ENCODE measurements at places on chromosomes 16 and 17. TPM values are rescaled to one million over a fixed set of nuclear protein-coding genes. Genes with fewer than 3 reads are reported as not detected.

GRCh38 chr17:5209396-5209795 lies 17.7 kb upstream of the ZNF594 start:
- no peak for DNase-seq

DNA sequence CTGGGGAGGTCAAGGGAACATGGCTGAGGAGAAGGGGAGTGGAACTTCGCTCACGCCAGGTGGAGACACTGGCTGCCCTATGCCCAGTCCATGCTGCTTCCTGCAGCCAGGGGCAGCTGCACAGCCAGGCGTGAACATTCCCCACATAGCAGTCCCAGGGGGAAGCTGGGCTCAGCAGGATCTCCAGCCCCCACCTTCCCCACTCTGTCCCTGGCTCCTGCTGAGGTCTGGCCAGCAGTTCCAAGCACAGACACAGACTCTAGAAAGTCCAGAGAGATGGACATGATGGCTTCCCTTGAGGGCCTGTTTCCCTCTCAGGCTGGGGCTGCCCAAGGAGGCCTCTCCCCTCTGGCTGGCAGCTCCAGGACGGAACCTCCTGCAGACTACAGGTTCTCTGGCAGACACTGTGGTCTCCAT lies 9.3 kb downstream of the JUP start:
- peak; percentile 88 for DNase-seq

DNA sequence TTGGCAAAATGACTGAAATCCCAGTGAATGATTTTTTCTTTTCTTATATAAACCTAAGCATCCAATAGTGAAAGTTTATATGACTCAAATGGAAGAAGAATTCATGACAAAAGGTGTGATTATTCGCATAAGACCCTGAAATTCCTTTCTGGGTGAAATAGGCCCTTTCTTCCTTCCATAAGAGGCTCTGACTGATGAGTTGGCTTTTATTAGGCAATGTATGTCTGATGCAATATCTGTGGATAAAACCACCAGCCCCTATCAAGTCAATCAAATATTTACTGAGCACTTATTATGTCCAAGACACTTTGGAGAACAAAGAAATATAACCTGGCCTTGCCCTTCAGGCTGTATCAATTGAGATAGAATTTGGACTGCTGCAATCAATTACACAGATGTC lies 316.6 kb downstream of the CDH13 start:
- no peak for DNase-seq

DNA sequence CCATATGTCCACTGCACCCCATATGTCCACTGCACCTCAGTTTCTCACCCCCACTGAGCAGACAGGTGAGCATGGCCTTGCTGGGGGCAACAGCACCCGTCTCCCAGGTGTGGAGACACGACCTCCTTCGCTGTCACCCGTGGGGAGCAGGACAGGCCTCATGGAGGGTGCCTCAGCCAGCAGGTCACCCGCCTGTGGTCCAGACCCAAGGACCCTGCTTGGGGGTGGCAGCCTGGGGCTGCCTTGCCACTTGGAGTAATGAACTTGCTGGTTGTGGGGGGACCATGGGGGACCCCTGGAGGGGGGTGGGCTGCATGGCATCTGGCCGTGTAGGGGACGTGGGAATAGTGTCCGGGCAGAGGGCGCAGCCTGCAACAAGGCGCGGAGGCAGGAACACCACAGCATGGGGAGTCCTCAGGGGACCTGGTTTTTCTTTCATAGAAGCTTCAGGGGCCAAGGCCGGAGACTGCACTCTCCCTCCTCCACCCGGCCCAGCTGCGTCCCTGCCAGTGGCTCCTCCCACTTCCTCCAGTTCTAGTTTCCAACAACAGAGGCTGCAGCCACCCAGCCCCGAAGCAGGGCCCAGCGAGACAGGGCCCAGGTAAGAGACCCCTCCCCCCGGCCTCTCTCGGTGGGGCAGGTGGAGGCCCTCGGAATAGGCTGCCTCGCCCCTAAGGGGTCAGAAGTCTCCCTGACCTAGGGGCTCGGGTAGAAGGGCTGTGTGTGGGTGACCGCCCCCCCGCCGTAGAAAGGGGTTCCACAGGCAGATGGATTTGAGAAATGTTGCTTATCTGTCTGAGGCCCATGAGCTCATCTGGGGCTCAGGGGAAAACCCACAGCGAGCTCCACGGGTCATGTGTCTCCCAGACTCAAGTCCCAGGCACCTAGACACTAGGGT lies at the start of gene NHLRC4:
NHLRC4 (plus strand) TSS at position 531 of the 898 bp plus-strand sequence. CDS start 1,043 bp downstream, outside the sequence.
- DNase-seq: peak; percentile 92

- no peak for DNase-seq
Measured at GRCh38 chr16:3007957-3008689, 4.6 kb upstream of the CLDN9 start.

DNA sequence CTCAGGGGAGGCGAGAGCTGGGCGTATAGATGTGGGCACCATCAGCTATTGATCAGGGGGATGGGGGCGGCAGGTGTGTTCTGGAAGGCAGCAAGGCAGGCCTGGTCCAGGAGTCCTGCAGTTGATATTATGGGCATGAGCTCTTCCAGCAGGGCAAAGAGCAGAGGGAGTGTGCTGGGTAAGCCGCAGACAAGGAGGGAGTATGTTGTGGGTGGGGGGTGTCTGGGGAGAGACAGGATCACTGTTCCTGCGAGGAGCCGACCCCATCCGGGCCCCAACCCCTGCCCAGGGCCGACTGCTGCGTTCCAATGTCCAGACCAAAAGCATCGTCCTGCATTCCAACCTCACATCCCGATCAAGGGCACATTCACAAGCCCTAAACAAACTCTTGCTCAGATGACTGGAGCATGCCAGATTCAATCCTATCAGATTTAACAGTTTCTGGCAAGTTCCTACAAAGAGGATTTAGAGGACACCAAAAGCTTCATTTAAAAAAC lies 9.2 kb downstream of the MXRA7 start:
- no peak for DNase-seq

DNA sequence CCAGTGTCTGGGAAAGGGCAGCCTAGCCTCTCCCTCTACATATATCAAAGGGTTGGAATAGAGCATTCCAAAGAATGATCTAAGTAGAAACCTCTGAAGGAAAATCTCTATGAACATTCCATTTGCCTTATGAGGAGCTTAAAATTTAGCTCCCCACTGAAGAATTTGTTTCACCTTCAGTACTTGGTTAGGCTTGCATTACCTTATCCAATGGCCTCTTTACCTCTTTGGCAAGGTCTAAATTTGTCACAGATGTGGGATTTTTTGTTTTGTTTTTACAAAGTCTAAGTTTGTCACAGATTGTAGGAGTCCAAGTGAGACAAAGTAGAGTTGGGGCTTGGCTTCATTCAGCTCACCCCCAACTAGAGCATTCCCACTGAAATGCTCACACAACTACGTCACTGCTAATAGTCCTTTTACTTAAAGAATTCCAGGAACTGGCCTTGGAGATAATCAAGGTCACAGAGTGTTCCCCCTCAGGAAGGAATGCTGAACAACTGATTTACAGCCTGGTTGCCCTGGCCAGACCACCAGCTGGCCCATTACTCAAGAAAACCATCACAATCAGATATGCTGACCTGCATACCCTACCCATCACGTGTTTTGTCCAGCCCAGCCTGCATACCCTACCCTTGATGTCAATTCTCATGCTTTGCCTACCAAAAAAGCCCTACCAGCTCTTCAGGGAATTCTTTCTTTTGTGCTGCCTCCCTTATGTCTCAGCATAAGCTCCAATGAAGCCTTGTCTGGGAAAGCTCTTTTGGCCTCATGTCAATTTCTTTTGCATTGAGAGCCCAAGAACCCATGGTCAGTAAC lies 26.5 kb upstream of the PPM1D start:
- DNase-seq: no peak

DNA sequence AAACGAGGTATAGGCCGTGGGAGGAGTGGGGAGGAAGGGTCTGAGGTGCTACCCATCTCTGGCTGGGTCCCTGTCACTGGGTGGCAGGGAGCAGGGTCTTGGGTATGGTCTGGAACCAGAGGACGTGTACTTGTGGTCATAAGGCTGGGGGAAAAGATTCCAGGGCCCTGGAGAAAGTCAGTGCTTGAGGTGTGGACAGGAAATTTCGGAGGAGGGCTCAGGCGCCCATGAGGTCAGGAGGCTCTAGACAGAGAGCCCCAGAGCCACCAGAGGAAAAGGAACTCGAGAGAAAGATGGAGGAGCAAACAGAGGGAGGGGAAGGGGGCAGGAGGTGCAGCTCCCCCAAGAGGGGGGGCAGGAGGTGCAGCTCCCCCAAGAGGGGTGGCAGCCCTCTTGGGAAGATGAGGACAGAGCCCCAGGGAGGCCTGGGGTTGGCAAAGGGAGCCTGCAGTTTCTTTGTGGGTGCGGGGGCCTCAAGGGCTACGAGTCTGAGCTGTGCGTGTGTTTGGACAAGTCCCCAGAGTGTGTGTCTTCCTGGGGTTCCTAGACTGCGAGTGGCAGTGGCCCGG lies 683 bp upstream of the SLC7A6 start:
- DNase-seq: no peak

DNA sequence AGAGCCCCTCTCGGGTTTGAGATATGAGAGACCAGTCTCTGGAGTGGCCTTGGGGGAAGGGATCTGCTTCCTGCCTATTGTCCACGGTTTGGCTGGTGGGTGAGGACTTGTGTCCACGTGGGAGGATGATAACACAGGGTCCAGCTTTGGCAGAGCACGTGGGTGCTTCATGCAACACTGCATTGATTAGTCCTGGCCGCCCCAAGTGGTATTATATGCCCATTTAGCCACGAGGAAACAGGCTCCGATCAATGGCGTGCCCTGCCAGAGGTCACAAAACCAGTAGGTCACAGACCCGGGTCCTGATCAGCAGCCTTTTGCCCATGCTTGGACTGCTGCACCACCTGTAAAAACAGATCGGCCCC lies 141.6 kb downstream of the RGS9 start:
- peak; percentile 45 for DNase-seq

- no peak for DNase-seq
Measured at GRCh38 chr16:81335669-81336068, 20.9 kb downstream of the GAN start.

DNA sequence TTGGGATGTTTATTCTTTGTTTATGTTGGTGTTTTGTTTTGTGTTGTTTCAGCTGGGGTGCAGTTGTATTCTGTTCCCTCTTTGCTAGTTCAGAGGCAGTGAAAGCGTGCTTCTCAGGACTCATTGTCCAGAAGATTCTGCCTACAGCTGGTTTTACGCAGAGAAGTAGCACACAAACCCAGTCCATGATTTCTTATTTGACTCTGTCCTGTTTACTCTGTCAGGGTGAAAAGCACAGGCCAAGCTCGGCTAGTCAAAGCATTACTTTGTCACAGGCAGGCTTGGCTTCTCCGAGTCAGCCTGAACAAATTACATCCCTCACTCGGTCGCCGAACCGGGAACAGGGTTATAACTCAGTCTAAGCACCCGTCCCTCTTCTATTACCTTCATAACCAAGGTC lies 435.0 kb downstream of the MAF start:
- DNase-seq: no peak

DNA sequence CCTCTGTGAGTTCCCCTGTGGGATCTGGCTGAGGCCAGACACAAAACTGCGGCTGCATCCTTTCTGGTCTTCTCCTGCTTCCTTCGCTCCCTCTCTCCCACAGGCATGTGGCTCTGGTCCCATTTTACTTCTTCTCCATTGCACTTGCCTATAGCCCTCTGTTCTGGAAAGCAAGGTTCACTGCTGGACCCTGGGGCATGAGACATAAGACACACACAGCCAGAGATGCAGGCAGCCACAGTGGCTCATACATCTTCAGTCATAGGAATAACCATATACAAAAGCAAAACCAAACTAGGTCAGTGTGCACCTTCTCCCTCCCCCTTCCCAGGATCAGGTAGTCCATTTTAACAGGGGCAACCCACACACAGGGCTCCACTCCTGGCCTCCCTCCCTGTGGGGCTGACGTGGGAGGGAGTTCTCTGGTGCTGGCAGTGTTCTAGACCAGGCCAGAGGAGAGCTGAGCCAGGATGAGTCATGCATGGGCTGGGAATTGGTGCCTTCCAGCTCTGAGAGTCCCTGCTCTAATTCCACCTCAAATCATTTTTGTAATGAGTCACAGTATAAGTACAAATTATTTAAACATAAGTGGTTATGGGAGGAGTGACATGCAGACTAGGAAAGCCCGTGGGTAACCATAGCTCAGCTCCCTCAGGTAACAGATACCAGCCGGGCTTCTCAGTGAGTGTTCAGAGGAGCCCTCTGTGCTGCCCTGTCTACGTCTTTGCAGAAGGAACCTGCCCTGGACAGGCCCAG lies 58.0 kb downstream of the ASIC2 start:
- peak; percentile 88 for DNase-seq

GRCh38 chr16:67881621-67882161 lies 3.0 kb upstream of the NRN1L start:
- DNase-seq: no peak

DNA sequence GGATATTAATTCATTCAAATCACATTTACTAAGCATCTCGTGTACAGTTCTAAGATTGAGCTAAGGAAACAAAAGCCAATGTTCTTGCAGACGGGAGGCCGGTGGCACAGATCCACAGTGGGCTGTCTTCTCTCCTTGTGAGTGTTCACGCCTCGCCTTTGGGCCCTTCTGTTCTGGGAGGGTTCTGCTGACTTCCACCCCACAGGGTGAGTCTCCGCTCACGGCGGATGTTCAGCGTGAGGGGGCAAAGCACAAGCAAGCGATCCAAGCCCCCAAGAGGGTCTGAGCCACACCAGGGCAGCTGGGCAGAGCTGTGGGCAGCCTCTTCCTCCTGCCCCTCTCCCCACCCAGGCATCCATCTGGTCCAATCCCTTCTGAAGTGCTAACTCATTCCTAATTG lies 84.3 kb upstream of the DOC2B start:
- DNase-seq: peak; percentile 66

DNA sequence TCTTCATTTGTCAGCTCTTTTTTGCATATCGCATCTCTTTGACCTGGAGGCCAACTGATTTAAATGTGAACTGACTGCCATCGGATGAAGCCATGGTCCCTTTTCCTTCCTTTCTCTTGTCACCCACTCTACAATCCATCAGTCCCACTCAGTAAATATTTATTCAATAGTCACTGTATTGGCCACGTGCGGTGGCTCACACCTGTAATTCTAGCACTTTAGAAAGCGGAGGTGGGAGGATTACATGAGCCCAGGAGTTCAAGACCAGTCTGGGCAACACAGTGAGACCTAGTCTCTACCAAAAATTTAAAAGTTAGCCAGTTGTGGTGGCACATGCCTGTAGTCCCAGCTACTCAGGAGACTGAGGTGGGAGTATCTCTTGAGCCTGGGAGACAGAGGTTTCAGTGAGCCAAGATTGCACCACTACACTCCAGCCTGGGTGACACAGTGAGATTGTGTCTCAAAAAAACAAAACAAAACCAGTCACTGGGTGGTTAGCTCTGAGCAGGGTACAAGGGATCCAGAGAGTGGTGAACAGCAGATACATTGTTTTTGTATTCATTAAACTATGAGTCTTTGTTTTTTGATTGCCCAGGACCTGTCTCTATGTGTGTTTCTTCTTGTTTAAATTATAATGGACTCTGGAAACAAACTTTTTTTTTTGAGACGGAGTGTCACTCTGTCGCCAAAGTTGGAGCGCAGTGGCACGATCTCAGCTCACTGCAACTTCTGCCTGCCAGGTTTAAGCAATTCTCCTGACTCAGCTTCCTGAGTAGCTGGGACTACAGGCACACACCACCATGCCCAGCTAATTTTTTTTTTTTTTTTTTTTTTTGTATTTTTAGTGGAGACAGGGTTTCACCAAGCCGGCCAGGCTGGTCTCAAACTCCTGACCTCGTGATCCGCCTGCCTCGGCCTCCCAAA lies 6.9 kb downstream of the PHAF1 start:
- no peak for DNase-seq

Gene NACA2
- total RNA-seq: not detected

Gene SEZ6L2
- 3.6 TPM for total RNA-seq

Gene CD79B
- 2.5 TPM for total RNA-seq

Gene MAPK7
- 16.2 TPM for total RNA-seq

Gene SLC2A4
- total RNA-seq: 102 TPM

Gene MT1B
- total RNA-seq: not detected

Gene ZNF385C
- 0.42 TPM for total RNA-seq

Data from right cardiac atrium (tissue), 5 donors.